Dermis blood vessel endothelial cell (primary cell): ENCODE measurements at places on chromosomes 1 and 21. TPM values are rescaled to one million over a fixed set of nuclear protein-coding genes. Genes with fewer than 3 reads are reported as not detected.

DNA sequence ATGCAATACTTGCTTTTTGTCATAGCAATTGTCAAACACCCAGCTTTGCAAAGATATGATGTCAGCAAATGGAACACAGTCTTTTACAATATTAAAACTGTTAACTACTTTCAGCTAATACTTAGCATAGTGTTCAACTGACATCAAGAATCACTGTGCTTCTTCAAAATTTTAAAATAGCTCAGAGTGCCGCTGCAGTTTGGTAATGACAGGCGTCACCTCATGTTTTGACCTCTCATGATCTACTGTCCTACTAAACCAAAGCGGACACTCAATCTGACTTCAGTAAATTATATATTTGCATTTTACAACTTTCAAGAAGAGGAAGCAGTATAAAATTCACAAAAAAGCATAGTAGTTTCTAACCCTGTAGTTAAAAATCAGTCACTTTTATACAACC lies 2.0 kb downstream of the FMO1 start:
- no peak for DNase-seq

DNA sequence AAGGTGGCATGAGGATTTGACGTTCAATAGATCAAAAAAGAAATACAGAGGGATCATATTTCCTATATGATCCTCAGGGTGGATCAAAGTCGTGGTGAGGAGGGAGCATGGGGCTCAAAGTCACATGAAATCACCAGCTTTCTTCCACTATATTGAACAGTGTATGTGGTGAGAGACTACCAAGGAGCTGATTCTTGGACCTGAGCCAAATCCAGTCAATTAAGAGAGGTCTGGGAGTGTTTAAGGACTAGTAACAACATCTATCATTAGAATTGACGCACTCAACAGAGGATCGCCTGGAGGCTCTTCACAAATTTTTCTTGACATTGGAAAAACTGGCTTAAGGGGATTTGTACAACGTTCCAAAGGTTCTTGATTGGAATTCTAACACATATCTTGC lies 267.7 kb upstream of the PROX1 start:
- DNase-seq = no peak

- peak; percentile 73 for DNase-seq
Measured at GRCh38 chr1:46613661-46614603, 2.7 kb downstream of the MOB3C start.

DNA sequence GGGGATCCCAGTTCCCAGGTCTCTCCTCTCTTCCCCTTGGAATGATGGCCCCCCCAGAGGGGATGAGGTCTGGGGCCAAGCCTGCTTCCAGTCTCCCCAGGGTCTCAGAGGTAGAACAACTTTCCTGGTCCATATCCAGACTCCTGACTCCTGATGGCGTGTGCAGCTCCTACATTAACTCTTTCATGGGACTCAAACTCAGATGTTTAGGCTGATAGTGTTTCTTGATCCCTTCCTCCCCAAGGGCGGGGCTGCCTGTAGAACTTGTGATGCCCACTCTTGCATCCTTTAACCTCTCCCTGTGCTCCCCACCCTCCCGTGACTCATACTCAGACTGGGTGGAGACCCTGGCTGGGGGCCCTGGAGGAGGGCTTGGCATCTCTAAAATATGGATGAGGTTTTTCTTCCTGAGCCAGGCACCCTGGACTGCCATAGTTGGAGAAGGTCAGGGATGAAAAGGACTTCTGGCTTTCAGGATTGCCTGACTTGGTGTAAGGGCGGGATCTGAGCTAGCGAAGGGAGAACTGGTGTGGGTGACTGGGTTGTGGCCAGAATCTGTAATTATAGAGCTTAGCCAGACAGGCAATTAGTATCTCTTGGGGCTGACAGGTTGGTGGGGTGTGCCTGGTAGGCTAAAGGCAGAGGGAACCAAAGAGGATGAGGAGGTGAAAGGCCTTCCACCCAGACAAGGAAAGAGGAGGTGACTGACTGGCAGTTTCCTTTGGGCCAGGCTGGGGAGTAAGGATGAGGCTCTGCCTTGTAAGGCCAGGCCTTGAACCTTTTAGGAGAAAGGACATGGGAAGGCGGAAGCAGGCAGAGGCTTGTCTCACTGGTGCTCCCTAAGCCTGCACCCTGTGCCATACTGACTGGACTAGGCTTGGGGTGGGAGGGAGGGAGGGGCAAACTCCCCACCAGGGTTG lies 1.5 kb downstream of the ATP8B2 start:
- no peak for DNase-seq

DNA sequence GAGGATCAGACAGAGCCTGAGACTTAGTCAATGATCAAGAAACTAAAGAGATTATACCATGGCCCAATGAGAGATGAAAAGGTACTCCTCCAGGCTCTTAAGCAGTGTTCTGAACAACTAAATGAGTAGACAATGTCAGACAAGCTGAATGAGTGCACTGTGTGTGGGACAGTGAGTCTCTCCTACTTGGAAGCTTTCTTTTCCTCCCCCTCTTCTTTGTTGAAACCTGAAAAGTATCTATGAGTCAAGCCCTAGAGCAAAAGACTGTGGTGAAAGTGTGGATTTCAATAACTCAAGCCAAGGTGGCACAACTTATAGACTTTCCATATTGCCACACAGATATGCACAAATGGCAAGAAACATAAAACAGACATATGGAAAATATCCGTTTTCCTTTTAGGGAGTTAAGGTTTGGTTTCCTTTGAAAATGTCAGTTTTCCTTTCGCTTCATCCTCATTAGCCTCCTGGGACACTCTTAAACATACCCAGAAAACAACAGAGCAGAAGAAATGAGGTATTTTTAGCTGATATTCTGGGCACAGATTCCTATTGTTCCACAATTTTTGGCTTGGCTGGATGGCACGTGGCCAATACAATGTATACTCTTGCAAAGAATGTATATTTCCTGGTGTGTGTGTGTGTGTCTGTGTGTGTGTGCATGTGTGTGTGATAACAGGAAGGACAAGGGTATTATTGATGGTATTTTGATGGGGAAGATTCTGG lies 96.6 kb downstream of the LMX1A start:
- no peak for DNase-seq

The GJB3 gene
- 0.05 and 0.17 TPM in 2 replicates for total RNA-seq

DNA sequence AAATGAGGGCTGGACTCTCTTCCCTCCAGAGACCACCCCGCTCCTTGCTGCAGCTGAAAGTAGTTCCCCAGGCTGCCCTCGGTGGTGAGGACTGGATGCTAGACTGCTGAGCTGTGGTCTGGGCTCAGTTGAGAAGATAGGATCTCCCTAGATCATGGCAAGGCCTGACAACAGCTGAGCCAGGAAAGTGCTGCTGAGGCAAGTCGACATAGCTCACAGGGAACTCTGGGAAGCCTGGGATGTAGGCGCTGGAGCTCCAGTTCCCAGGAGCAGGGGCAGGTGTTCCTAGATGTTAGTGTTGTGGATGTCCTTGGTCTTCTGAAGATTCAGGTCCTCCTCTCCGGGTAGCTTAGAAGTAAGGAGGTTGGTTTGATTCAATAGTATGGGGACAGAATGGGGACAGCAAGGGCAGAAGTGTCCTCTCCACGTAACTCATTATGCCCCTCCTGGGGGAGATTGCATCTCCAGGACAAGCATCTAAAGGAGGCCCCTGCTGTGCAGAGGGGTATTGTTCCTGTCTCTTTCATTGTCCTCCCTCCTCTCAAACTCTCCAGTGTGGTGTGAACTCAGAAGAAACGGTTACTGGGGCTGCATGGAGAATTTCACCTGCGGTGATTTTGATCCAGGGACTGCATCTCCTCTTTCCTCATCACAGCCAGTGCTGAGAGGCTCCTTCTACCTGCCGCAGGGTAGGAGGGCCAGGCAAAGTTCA lies 3.7 kb downstream of the CYB561D1 start:
- DNase-seq = no peak
